ENCODE measurements at places on chromosomes 4 and X. TPM values are rescaled to one million over a fixed set of nuclear protein-coding genes. Genes with fewer than 3 reads are reported as not detected.

GRCh38 chrX:7074148-7074907, 73.2 kb upstream of the STS start:
- DNase-seq = no peak

DOK7 gene
- not detected for total RNA-seq

DNA sequence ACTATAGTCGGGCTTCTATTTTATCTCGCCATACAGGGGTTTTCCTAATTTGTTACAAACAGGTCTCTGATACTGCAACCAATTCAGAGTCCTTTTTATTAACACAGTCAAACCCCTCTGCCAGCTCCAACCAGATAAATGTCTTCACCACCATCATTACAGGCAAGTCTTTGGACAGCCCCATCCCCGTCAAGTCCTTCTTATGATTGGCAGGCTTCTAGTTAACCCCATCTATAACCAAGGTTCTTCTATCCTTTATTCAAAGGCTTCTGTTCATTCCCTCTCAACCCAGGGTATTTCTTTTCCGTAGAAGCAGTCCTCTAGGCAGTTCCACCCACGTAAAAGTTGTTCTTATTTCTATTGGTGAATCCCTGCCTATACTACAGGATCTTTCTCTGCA, 29.9 kb upstream of the FOXR2 start:
- DNase-seq = no peak

TCEAL7 gene
- 13.4 TPM for total RNA-seq

GSPT2 gene
- 15.3 TPM for total RNA-seq
